Vagina (tissue), 2 donors: ENCODE measurements at places on chromosomes 7 and 10.

- DNase-seq, result no peak
Observed at GRCh38 chr10:83410570-83410969, 728.7 kb upstream of the GHITM start.

GRCh38 chr10:92993699-92994272 lies 66.8 kb upstream of the CYP26C1 start:
- DNase-seq, result no peak

DNA sequence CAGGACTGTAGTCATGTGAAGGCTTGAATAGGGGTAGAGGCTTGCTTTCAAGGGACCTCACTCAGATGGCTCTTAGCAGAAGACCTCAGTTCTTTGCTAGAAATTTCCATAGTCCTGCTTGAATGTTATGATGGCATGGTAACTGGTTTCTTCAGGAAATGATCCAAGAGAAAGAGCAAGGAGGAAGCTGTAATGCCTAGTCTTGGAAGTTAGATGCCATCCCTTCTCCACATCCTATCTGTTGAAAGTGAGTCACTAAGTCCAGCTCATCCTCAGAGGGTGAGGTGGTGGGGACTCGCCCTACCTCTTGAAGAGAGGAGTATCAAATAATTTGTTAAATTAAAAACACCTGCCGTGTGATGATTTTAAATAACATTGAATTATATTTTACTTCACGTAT lies 4.6 kb downstream of the MGAM start:
- no peak for DNase-seq

DNA sequence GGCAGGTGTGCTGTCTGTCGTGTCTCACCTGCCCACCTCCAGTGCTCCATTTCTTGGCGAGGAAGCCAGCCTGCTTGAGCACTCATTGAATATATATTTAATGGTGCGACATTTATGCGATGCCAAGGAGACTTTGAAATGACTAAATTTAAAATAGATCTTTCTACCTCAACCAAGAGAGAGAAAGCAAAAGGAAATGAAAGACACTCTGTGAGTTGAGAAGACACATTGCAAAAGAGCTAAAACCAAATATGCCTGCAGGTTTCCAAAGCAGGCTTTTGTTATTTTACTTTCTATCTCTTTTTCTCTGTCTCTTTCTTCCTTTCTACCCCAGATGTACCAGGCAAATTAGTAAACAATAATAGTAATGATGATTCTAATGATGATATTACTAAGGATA lies 53.6 kb upstream of the AOAH start:
- DNase-seq, result no peak

- no peak for DNase-seq
Observed at GRCh38 chr10:127534496-127534895, 14.6 kb upstream of the NPS start.

- peak; percentile 88 for DNase-seq
Observed at GRCh38 chr7:64888901-64889685, 14.0 kb upstream of the ZNF273 start.

DNA sequence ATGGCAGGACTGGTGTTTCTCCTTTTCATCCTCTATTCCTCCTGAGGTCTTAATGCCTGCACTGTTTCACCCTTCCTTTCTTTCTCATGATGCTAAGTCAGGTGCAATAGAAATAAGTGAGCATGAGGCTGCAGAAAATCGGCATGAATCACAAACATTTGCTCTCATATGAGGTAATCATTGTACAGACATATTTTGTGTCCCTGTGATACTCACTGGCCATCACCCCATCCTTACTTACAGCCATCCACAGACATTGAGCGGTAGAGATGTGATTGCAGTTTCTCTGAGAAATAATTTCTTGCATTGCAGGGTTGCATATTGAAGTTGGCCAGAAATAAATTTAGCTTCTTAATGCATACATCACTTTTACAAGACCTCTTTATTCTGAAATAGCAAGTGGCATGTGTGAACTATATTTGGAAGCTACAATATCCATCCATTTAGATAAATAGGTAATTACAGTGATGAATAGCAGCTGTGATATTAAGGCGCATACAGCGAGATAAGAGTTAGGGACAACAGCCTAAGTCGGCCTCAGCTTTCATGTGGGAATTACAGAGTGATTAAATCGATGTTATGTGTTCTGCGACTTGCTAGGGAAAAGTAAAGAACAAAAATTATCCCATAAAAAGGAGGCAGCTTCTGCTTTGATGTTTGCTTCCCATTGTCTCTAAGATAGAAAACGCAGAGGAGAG lies 612.6 kb downstream of the SORCS3 start:
- DNase-seq, result no peak

DNA sequence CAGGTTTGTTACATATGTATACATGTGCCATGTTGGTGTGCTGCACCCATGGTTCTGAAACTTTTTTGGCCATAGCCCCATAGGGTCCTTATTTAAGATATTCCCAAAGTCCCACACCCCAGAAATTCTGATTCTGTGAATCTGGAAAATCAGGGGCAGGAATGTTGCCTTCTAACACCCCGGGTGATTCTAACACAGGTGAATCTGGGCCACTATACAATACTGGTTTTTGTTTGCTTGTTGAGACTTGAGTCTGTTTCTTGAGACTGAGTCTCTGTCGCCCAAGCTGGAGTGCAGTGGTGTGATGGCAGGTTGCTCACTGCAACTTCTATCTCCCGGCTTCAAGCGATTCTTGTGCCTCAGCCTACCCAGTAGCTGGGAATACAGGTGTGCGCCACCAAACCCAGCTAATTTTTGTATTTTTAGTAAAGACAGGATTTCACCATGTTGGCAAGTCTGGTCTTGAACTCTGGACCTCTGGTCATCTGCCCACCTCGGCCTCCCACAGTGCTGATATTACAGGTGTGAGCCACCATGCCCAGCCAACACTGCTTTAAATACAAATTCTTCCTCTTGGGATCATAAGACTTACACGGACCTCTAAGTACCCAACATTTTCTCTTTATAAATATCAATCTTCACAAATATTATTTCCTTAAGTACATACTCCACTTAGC lies 16.9 kb upstream of the PHYH start:
- no peak for DNase-seq

- DNase-seq, result no peak
Observed at GRCh38 chr7:127447326-127447945, 54.9 kb upstream of the ZNF800 start.

DNA sequence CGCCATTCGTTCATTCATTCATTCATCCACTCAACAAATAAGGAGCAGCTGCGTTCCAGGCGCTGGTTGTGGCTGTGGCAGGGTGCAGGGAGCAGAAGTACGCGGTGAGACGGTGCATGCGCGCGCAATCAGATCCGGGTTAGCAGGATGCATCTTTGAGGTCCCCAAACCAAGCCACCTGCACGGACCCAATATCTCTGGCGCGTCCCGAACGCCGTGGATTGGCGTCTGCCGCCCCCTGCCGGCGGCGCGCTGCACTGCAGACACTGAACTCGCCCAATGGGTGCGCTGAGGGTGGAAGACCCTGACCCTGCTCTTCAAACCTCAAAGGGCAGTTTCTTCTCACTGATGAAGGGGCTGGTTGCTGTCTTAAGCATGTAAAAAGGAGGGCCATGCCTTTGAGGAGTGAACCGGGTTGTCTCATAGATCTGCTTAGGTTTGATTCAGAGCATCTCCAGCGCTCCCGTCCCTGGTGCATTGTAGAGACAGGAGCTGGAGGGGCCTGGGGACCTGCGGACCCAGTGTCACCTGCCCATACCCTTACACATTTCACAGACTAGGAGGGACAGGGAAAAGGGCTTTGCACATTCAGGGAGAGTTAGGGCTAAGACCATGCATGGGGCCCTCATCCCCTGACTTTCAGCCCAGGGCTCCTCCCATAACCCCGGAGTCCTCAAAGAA lies 102.5 kb downstream of the RAMP3 start:
- no peak for DNase-seq

DNA sequence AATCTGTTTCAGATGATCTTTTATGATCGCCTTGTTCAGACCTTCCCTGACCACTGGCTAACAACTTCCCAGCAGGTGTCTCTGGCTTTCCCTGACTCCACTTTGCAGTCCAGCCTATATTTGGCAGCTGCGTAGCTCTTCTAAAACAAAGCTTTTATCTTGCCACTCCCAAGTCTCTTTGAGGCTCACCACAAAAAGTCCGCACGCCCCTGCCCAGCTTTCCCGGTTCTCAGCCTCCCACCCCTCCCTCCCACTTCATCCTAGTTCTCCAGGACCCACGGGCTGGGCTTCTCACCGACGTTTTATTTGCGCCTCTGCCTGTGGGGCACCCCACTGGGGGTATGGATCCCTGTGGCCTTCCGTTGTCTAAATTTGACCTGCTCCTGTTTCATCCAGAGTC lies 58.9 kb upstream of the USP6NL start:
- DNase-seq, result no peak

DNA sequence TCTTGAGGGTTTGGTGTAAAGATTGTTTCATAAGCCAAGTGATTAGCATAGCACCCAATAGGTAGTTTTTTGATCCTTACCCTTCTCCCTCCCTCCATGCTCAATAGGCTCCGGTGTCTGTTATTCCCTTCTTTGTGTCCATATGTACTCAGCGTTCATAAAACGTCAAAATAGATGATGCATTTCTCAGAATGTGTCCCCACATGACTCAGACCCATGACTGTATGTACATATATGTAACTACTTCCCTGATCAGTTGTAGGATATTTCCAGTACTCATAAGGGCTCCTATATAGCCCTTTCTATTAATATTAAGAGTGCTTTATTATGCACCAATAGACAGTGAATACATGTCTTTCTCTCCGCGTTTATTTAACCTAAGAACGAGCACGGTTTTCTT lies 466.9 kb downstream of the KIF20B start:
- no peak for DNase-seq

DNA sequence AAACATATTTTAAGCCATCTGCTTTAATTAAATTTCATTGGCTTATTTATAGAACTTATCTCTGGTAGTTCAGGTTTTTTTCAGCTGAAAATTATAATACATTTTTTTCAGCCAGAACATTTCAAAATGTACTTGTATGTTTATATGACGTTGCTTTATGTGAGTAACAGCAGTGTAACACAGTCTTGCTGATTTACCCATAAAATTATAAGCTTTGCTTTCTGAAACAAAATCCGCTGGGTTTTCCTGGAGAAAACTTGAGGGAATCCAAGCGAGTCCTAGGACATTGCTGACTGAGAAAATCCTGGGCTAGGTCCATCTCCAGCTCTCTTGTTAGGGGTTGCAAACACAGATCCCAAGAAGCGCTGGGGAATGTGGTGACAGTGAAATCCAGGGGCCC lies 112.2 kb upstream of the GATA3 start:
- no peak for DNase-seq
